ENCODE measurements at places on chromosomes 2 and 18.

DNA sequence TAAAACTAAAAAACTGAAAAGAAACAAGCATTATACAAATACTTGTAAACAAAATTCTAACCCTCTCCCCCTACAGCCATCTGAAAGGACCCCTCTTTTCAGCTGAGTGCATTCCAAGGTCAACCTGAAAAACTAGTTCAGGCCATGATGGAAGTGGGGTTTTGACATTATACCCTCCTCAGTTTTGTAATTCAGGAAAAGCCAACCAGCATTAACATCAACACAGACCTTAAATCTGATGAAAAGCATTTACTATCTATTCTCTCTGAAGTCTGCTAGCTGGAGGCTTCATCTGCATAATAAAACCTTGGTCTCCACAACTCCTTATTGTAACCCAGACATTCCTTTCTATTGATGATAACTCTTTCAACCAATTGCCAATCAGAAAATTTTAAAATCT lies 302.2 kb downstream of the CNTNAP5 start:
- no peak for DNase-seq

GRCh38 chr2:183243758-183244157 lies 119.5 kb downstream of the NUP35 start:
- no peak for DNase-seq

GRCh38 chr2:211061612-211062296 lies 505.4 kb downstream of the CPS1 start:
- no peak for DNase-seq

- DNase-seq: no peak
These were observed 445.4 kb downstream of the EIPR1 start for GRCh38 chr2:2932189-2932588.

DNA sequence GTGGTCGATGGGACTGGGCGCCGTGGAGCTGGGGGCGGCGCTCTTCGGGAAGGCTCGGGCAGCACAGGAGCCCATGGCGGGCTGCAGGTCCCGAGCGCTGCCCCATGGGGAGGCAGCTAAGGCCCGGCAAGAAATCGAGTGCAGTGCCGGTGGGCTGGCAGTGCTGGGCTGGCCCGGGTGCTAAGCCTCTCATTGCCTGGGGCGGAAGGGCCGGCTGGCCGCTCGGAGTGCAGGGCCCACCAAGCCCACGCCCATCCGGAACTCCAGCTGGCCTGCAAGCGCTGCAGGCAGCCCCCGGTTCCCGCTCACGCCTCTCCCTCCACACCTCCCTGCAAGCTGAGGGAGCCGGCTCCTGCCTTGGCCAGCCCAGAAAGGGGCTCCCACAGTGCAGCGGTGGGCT lies 748.4 kb upstream of the NRXN1 start:
- DNase-seq: no peak

- no peak for DNase-seq
These were observed 41.3 kb downstream of the PSMG2 start for GRCh38 chr18:12744103-12744502.

- no peak for DNase-seq
These were observed 58.3 kb upstream of the KCNG2 start for GRCh38 chr18:79739440-79739778.

GRCh38 chr2:25286025-25286400 lies 55.7 kb downstream of the DNMT3A start:
- no peak for DNase-seq

GRCh38 chr2:106517329-106517728 lies 30.2 kb downstream of the CD8B2 start:
- DNase-seq: no peak

DNA sequence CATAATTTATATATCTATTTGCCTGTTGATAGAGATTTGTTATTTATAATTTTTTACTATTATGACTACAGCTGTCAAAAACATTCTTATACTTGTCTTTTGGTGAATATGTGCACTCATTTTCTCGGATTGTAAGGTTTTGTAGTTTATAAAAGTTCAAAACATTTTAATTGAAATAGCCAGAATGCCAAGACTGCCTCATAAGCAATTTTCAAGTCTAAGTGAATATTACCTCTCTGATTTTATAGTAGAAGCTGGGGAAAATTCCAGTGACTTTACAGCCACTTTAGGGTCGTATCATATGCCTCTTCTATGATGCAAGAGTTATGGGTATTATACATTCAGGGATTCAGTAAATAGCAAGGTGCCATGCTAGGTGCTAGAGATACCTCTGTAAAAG lies 21.0 kb downstream of the ZC3H6 start:
- no peak for DNase-seq

- no peak for DNase-seq
These were observed 304.5 kb downstream of the NDUFA10 start for GRCh38 chr2:239720361-239721360.

DNA sequence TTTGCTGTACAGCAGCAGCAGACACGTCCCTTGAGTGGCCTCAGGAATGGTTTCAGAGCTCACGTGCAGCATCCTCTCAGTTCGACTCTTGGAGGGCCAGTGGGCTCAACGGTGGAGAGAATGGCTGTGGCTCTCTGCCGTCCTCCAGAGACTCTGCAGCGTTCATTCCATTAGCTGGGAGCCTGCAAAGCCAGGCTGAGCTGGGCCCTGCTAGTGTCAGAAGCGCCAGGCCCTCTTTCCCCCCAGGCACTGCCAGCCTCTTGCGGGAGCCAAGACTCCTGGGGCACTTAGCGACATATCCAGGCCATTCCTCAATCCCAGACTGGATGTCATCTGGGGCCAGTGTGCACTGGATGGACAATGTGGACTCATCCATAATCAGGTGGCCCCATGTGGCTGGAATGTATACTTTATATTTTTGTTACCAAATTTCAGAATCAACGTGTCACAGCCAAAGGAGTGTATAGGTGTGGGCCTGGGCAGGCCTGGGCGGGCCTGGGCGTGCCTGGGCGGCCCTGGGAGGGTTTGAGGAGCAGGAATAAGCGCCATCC lies 125.1 kb upstream of the EPAS1 start:
- no peak for DNase-seq

DNA sequence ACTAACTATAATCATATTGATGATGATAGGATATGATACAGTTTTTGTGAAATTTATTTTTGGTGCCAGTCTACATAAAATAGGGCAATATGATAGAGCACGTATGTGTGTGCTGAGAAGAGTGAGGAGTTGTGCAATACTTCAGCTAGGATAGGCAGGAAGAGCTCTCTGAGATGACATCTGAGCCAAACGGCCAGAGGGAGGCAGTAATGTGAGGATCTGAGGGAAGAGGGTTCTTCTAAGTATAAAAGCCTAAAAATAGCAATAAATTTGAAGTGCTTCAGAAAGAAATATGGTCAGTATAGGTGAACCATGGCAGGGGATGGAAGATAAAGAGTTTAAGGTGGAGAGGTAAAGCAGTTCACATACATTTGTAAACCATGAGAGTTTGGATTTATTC lies 102.5 kb downstream of the OLA1 start:
- no peak for DNase-seq

GRCh38 chr2:108364676-108365297 lies 13.0 kb upstream of the SULT1C4 start:
- no peak for DNase-seq

DNA sequence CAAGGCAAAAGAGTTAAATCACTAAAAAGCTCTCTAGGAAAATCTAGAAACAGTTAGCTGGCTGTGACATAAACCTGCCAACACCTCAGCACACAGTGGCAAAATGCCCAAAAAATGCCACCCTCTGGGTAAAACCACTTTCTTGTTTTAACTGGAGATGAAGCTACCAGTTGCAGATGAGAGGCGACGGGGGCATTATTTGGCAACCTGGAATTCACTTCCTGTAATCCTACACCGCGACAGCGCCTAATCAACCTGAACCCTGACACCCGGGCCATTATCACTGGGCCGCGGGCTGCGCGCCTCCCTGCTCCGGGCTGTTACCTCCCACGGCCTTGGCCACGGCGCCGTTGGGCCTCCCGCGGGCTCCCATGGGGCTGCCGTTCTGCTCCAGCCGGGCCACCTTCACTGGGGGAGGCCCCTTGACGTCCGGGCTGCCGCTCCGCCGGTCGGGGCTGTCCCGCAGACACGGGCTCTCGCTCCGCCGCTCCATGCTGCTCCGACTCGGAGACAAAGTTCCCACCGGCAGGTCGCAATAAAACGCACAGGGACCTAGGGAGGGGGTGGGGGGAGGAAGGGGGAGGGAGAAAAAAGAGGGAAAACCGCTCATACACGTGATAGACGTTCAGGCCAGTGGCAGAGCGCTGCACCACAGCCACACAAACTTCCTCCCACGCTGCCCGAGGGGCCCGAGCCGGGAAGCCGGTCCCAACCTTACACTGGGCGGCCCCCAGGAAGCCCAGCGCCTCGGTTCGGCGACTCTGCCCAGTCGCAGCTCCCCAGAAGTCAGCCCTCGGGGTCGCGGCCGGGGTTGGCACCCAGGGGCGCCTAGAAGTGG lies 2.0 kb downstream of the SATB2 start:
- DNase-seq: no peak

- DNase-seq: no peak
These were observed 60.9 kb upstream of the MMADHC start for GRCh38 chr2:149648282-149649030.

- DNase-seq: no peak
These were observed 62.1 kb downstream of the COBLL1 start for GRCh38 chr2:164779383-164780057.
